ENCODE measurements at places on chromosomes 3 and 15.

GRCh38 chr3:80355144-80355543 lies 587.3 kb upstream of the ROBO1 start:
- no peak for DNase-seq

- no peak for DNase-seq
Measured at GRCh38 chr15:23467110-23467600, 20.1 kb upstream of the GOLGA6L2 start.

DNA sequence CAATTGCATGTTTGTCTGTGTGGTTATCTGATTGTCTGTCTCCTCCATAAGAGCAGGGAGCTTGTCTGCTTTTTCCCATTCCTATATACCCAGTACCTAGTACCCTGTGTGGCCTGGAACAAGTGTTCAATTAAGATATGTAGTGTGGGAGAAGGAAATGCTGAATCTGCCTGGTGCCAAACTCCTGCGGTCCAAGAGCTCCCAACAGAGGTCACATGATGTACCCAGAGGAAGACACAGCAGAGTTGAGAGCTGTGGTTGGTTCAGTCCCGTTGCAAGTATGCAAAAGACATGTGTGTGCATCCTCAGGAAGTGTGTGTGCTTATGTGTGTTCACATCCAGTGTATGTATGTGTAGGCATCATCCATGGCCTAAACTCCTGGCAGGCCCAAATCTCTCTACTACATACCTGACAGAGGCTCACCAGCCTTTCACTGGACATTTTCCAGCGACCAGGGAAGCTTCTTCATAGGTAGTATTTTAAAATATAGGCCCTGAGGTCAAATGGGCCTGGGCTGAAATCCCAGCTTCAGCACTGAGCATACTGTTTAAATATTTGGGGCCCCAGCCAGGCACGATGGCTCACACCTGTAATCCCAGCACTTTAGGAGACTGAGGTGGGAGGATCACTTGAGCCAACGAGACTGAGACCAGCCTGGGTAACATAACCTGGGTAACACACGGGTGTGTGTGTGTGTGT lies 34.0 kb upstream of the ITGA11 start:
- DNase-seq = no peak

GRCh38 chr15:59180945-59181600 lies 25.6 kb upstream of the LDHAL6B start:
- DNase-seq = no peak

GRCh38 chr15:41637086-41637485 lies 23.1 kb upstream of the MGA start:
- no peak for DNase-seq

Measured in activated naive CD4-positive, alpha-beta T cell treated with Interleukin-2 at 50 U/mL for 16 hours (primary cell).